ENCODE measurements at places on chromosomes 16 and 17.
A peak's percentile ranks its signal among the peaks of the same experiment; 100 is the strongest.

- no peak for DNase-seq
Measured at GRCh38 chr16:66115373-66115772, 251.1 kb upstream of the CDH5 start.

DNA sequence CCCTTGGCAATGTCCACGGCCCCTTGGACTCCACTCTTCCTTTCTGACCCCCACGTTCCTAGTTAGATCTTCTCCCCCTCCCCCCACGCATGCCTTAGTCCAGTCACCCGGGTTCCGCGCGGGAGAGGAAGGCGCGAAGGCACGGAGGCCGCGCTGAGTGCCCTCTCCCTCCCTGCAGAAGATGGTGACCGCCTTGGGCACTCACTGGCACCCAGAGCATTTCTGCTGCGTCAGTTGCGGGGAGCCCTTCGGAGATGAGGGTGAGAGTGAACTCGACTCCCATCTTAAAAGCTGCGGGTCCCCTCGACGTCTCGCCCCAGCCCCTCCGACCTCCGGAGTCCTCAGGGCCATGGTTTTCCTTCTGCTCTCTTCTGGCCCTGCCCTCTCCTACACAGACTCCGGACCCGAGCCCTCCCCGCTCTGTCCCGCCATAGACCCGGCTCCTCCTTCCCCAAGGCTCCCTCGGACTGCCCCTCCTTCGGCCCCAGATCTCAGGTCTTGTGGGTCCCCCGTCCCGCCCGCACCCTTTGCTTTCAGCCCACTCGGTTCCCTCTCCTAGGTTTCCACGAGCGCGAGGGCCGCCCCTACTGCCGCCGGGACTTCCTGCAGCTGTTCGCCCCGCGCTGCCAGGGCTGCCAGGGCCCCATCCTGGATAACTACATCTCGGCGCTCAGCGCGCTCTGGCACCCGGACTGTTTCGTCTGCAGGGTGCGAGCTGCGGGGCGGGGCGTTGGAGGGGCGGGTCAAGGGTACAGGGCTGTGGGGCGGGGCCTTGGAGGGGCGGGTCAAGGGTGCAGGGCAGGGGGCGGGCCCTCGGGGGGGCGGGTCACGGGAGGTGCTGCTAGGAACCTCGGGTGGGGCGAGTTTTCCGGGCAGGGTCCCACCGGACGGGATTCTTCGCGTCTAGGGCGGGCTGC lies 4.6 kb downstream of the TGFB1I1 start:
- DNase-seq, result no peak

GRCh38 chr16:71780521-71781089 lies 28.0 kb downstream of the AP1G1 start:
- DNase-seq, result no peak

DNA sequence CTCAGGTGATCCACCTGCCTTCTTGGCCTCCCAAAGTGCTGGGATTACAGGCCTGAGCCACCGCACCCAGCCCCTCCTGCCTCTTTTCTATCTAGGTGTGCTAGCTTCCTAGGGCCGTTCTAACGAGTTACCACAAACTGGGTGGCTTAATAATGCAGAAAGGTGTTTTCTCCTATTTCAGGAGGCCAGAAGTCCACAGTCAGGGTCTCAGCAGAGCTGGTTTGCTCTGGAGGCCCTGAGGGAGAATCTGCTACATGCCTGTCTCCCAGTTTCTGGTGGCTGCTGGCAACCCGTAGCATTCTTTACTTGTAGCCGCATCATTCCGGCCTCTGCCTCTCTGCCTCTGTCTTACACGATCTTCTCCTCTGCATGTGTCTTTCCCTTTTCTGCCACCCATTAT lies 89.2 kb downstream of the NTN1 start:
- no peak for DNase-seq

- DNase-seq, result peak; percentile 66
Measured at GRCh38 chr17:82332669-82333278, 792 bp downstream of the SECTM1 start.

- peak; percentile 36 for DNase-seq
Measured at GRCh38 chr17:64148699-64149098, 18.8 kb upstream of the ERN1 start.

DNA sequence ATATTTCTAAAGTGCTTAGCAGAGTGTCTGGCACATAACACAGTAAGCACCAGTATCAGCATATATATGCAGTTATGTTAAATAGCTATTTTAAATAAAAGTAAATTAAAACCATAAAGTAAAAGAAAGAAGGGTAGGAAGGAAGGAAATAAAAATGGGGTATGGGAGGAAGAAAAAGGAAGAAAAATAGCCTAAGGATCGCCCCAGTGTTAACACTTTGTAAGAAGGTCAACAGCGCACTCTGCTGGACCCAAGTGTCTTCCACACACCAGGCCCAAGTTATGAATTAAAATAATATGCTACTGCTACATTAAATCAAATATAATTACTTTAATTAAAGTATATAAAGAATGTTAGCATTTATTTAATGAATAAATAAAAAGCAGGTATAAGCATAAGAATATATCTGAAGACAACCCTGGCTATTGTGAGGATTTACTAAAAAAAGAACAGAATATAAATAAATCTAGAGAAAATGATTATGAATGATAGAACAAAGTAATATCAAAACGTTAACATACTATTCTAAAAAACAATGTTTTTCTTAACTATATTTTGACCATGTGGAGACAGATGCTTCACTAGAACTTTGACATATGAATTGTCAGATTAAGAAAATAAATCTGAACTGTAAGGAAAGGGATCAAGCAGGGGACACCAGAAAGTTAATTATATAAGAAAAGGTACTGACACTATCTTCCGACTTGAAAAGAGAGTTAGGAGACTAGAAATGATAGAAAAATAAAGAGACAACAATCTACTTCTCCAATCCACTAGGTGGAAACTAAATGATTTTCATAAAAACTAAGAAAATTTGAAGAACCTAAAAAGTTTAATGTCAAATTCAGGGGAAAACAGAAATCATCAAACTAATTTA lies 25.9 kb downstream of the BRIP1 start:
- peak; percentile 63 for DNase-seq
